ENCODE measurements at places on chromosomes 1 and 21.

DNA sequence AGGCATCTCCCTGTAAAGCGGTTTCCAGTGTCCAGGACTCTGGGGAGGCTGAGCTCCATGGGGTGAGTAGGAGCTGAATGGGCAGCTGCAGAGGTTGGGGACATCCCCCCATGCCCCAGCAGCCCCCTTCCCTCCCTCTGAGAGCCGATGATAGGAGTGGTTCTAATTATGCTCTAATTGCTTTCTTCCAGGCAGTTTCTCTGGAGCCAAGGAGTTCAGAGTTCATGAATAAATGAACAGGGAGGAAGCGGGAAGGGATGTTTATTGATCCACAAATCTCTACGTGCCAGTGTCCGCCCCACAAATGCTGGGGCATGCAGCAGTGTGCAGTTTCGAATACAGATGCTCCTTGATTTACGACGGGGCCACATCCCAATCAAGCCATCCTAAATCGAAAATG, 15.6 kb downstream of the NKAIN1 start:
- no peak for DNase-seq

GRCh38 chr1:17356387-17357026, 15.5 kb upstream of the PADI6 start:
- DNase-seq: no peak

GRCh38 chr1:93411000-93411399, 36.9 kb upstream of the FNBP1L start:
- DNase-seq: no peak

DNA sequence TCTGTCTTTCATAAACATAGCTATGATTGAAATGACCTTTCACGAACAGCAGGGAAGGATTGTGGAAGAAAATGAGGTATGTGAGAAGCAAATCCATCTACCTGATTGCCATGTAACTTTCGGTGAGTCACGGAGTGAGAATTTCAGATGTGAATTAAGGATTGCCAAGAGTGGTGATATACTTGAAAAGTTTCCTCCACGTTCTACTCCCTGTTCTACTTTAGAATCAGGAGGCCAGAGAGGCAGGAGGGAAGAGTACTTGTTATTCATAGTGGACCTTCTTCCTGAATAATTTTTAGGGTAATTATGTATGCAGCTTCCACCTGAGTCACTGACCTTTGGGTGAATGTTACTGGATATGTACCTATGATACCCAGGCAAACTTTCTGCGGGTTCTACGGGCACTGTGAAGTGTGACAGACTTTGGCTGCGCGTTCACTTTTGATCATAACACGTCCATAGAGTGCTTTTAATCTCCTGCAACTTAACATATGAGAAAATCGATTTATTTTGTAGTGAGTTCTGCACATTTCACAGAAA, 2.6 kb upstream of the KCNE1 start:
- DNase-seq: no peak

Measured in renal cortex interstitium (tissue), 15 donors.